Right kidney (tissue), 9 donors: ENCODE measurements at places on chromosomes 5 and 9.

DNA sequence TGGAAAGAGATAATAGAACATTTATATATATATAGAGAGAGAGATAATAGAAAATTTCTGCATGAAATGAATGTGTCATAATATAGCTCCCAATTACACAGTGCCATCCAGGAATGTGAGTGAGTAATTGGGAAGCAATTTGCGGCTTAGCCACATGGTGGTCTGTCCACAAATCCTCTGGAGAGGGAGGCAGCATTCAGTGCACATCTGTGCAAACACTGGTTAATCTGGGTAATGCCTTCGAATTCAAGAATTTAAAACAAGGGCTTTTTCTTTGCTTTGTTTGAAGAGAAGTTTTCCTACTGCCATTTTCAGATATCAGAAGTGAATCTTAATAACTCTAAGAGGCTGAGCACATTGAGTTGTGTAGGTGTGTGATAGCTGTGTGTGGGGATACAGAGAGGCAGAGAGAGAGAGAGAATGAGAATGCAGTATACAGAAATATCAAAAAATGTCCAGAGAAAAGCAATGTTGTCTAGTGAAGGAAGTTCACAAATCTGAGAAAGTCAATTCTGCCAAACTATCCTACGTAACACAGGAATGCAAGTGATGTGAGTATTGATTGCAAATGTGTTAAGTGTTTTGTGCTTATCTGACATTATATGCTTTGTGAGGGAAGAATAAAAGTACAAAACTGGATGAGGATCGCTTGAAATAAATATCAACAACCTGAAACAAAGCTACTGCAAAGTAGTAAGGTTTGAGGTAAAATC is 134.6 kb downstream of the EDIL3 start:
- DNase-seq: no peak

GRCh38 chr5:4479426-4479825 is 660.7 kb upstream of the ADAMTS16 start:
- DNase-seq: no peak

DNA sequence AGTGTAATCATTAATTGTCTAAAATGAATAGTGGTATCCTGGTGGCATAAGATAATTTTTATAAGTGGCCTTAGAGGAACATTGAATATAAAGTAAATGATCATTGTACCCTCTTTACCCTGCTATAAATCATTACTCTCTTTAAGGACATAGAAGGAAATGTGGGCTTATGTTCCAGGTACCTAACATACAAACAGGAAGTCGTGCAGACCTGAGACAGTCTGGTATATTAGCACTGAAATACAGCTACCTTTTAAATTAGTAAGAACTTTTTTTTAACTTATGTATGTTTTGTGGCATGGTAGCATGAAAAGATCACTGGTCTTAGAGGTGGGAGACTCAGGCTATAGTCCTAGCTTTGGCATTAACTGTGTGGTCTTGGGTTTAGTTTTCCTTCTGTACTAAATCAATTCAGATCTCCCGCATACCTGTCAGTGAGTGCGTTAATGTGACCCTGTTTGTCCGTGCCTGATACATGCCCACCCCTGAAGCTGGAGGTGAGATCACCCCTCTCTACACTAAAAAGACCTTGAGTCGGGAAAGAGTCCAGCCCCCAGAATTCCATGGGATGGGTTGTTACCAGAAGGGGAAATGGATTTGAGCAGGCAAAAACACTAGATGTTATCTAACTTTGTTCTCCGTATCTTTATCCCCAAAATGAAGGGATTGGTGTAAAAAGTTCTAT is 59.4 kb upstream of the ERBIN start:
- no peak for DNase-seq

DNA sequence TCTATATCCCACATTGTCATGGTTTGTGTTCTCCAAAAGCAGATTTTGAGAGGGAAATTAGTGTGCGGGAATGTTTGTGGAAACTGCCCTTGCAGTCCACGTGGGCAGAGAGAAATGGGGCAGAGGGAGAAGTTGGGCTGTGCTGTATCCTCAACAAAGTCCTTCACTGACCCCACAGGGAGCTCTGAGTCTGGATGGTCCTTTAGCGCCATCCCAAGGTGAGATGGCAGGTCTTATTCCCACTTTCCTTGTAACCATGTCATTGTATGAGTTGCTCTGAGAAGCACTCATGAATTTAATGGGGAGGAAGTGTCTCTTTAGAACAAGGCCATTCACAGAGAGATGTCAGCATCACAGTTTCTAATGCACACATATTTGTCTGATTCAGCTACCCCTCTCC is 127.1 kb downstream of the ANKRD18B start:
- DNase-seq: no peak

- DNase-seq: no peak
Measured at GRCh38 chr9:93815135-93815534, 140.0 kb downstream of the BARX1 start.

- DNase-seq: no peak
Measured at GRCh38 chr9:131645078-131645776, 94.6 kb downstream of the RAPGEF1 start.

DNA sequence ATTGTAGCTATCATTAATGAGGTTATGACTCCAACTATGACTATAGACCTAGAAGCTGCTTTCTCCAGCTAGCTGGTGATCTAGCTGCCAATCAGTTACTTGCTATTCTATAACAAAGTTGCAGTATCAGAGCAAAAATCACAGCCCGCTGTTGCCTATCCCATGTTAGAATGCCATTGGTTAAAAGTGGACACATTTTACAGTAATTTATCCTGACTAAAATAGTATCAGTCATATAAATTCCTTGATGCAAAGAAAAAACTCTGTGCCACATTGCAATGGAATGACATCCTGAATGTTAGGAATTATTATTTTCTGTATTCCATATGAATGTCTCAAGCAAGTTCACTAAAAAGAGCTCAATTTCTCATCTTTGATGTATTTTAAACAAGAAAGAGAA is 626.5 kb downstream of the PDE4D start:
- DNase-seq: no peak

GRCh38 chr9:126796758-126797157 is 8.1 kb upstream of the ZBTB43 start:
- no peak for DNase-seq

DNA sequence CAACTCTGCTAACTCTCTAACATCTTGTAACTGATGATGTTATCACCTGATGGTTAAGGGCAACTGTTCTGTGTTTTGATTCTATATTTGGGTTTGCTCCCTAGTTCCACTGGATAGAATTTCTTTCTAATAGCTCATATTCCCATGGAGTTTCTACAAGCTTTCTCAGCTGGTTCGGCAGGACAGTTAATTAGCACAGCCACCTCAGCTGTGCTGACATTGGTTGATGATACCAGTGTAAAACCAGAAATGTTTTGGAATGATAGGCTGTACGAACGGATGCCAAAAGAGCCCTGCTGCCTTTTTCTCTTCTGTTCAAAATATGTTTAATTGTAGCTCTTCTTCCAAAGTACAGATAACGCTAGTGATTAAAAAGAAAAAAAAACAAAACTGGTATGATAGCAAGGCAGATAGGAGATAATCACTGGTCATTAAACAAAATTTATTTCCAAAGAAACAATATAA is 440.5 kb upstream of the ZNF608 start:
- DNase-seq: no peak

- no peak for DNase-seq
Measured at GRCh38 chr9:126153382-126153781, 173.2 kb upstream of the MVB12B start.

DNA sequence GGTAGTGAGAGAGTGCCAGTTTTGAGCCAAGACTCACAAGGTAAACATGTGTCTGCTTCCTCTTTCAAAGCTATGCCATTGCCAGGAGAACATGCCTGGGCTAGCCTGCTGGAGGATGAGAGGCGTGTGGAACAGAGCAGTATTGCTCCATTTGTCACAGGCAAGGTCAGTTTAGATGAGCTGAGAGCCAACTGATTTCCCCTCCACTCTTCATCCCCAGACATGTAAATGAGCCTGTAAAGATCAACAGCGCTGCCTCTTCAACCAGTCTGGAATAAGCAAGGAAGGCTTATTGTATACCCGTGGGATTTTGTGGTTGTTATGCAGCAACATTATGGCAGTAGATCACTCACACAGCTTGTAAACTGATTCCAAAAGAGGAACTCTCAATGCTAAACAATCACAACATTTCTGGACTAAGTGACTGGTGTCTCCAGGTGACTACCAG is 8.2 kb upstream of the GDNF start:
- DNase-seq: no peak

GRCh38 chr5:116922532-116922931 is 347.9 kb upstream of the SEMA6A start:
- DNase-seq: no peak

DNA sequence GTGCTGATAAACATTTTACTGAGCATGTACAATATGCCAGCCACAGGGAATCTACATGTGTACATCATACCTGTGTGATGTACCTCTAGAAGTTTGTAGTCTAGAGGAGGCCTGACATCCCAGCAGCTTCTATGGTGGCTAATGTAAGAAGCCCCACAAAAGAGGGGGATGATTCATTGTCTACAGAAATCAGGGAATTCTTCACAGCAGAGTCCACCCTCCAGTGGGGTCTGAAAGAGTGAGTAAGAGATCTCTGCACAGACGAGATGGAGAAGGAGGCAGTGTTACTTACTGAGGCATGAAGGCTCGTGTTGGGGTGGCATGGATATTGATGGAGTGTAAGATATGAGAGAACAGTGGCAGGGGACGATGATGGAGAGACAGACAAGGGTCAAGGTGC is 103.0 kb downstream of the NTRK2 start:
- DNase-seq: no peak

DNA sequence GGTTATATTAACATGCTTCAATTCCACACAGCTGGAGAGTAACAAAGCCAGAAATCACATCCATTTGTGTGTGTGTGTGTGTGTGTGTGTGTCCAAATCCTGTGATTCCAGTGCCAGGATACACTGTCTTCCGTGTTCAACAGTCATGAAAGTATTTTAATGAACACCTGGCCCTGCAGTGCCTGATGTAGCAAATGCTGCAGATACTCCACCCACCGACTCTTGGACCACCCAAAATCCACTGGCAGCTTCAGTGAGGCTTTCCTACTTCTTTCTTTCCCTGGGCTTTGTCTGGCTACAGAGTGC is 13.1 kb upstream of the INSYN2B start:
- DNase-seq: peak; percentile 20
